Retinal pigment epithelial cell (primary cell): ENCODE measurements at places on chromosomes 4 and X.
A peak's percentile ranks its signal among the peaks of the same experiment; 100 is the strongest.

GRCh38 chrX:102832661-102833060 is 104.4 kb upstream of the RAB40AL start:
- no peak for DNase-seq

- DNase-seq, result no peak
These were observed 120.0 kb upstream of the EGFL6 start for GRCh38 chrX:13449441-13449840.

DNA sequence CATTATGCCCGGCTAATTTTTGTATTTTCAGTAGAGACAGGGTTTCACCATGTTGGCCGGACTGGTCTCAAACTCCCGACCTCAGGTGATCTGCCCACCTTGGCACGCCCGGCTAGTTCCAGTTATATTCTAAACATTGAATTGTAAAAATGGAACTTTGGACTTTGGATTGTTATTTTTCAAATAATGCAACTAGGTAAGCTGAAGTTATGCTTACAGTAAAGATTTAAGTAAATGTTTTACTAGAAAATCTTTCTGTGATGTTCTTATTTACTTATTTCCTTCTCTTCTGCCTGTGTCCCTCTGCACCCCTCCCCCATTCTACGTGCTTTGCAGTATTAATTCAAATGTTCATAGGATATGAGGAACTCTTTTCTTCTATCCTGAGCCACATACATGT is 26.1 kb downstream of the GK start:
- no peak for DNase-seq

- no peak for DNase-seq
These were observed 3.4 kb downstream of the ZNF81 start for GRCh38 chrX:47840111-47840510.

DNA sequence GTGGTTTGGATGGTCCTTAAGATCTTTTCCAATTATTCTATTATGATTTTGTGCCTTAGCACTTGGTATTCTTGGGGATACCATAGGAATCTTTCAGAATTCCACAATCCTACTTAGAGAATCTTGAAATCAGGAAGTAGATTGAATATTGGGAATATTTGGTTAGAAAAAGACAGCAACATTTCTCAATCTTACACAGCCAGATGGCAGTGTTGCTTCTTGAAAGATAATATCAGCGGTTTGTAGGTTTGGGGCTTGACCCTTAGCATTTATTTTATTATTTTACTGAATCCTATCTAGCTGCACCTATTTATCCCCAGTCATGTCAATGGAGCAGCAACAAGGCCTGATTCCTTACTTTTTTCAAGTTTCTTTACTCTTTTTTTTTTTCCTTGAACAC is 28.6 kb downstream of the MAGEB1 start:
- no peak for DNase-seq

- no peak for DNase-seq
These were observed 249.9 kb upstream of the GATB start for GRCh38 chr4:152010710-152011079.

- peak; percentile 65 for DNase-seq
These were observed 7.3 kb downstream of the SOD3 start for GRCh38 chr4:24802648-24803047.

GRCh38 chr4:121863799-121864198 is 6.5 kb downstream of the BBS7 start:
- no peak for DNase-seq

GRCh38 chr4:122755675-122756074 is 23.2 kb downstream of the BBS12 start:
- DNase-seq, result no peak

- no peak for DNase-seq
These were observed 178.5 kb upstream of the CTSO start for GRCh38 chr4:156132196-156132595.

GRCh38 chr4:42122237-42122636 is 30.2 kb downstream of the BEND4 start:
- no peak for DNase-seq

GRCh38 chrX:110442635-110443034 is 84.0 kb downstream of the RTL9 start:
- no peak for DNase-seq

- DNase-seq, result no peak
These were observed 34.7 kb upstream of the PGRMC2 start for GRCh38 chr4:128322311-128322710.

DNA sequence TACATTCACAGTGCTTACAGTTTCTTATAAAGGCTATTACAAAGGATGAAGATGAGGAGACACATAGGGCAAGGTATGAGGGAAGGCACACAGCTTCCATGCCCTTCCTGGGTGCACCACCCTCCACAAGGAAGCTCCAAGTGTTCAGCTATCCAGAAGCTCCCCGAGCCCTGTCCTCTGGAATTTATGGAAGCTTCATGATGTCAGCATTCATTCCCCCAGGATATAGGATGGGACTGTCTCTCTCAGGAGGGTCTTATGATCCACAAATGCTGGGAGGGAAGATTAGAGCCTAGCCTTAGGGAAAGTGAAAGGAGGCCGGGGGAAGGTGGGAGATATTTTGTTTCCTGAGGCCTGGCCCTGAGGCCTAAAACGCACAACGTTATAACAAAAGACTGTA is 236.0 kb downstream of the ANK2 start:
- DNase-seq, result no peak

GRCh38 chr4:119209586-119209985 is 2.9 kb upstream of the USP53 start:
- DNase-seq, result no peak

GRCh38 chr4:141541851-141542250 is 94.5 kb upstream of the IL15 start:
- DNase-seq, result no peak

GRCh38 chrX:133911825-133912495 is 73.4 kb downstream of the GPC3 start:
- no peak for DNase-seq

DNA sequence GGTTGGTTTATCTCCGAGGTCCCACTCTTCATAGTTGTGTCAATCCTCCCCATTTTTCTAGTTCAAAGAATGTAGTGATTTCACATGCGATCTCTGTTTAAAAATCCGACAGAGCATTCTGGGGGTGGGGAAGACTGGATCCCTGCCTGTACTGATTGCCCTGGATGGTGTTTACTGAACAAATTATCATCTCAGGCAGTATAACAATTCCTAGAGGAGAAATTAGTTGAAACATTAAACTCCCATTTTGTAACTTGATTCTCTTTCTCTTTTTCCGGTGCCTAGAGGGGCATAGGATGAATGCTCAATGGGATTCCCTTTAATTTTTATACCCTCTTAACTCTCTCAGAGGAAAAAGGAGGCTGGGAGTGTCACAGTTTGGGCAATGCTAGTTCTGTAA is 10.0 kb upstream of the CWH43 start:
- DNase-seq, result no peak

DNA sequence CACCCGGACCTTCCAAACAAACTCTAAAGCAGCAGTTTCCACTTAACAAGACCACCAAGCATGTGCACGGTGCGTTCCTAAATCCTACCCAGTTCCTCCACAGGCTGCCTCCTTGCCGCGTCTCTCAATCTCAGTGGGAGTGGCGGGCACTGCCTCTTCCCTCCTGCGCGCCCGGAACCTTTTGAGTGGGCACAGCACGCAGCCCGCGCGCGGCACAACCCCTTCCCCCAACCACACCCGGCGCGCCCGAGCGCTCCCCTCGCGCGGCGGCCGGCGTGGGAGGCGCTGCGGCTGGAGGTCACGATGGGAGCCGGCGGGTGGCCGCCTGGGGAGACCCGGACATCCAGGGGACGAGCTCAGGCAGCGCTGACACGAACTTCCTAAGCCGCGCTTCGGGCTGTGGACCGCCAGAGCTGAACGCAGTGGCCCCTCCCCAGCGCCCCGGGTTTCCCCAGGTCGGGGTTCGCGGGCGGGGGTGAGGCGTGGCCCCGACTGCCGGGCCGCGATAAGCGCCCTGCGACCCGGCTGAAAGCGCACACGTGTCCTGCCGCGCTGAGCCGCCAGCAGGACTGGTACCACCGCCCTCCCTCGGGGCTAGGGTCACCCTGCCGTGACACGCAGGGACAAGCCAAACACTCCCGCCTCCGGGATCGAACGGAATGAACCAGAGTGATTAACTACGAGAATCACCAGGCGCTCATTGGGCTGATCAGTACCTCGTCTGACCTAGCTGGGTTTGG is at the start of gene ABCG2:
Gene ABCG2 (minus strand): TSS at position 151 of the 740 bp plus-strand sequence. CDS start 18,644 bp downstream, outside the sequence.
- no peak for DNase-seq

GRCh38 chr4:90486346-90486745 is 359.2 kb downstream of the CCSER1 start:
- DNase-seq, result no peak

GRCh38 chrX:127404161-127404560 is 584.6 kb downstream of the PRR32 start:
- DNase-seq, result no peak

DNA sequence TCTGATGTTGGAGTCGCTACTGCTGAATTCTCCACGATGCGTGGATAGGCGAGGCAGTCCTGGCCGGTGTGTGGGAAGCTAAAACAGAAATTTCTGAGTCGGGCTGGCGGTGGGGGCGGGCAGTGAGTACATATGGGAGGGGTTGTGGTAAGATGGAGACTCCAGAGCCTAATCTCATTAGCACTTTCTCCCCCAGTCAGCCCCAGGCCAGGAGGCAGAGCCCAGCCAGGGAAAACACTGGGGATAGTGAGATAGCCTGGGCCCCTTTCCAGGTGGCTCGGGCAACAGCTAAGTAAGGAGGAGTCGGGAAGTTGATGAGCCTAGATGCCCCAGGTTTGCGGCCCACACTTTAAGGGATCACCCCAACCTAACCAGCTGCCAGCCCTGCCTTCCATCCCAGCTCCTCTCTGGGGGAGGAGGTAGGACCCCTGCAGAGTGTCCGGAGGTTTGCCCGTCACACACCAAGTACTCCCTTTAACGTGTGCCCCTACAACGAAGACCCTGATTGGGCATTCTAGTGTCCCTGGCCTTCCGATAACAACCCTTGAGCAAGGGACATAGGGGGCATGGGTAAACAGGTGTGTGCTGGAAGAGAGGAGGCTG is 2.4 kb upstream of the LOC101059915 start:
- DNase-seq, result no peak

DNA sequence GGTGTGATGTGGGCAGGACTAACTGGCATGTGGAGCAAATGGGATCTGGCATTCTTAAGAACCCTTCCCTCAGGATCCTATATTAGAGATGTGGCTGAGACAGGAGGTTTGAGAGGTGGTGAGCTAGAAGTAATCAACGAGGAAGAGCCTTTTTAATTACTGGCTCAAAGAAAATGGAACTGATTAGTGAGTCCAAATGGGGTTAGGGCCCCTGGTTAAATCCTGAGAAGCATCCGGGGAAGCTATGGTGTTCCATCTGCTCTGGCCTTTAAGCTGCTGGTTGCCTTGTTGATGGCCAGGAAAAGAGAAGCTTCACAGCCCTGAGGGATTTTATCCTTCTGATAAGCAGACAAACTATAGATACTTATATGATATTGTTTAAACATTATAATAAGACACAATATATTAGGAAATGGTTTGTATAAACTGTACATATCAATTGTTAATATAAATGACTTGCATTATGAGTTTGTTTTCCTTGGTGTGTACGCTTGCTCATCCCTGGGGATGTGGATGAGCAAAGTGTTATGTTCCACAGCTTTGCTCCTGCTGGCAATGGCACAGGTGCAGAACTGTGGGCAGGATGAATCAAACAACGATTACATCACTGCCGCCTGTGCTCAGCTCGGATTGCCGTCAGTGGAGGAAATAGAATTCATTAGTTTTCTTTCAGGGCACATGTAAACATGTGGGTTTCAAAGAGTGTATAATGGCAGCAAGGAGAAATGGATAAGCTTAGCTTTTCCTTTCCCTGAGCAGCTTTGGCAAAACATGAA is 328.6 kb upstream of the ARX start:
- DNase-seq, result no peak

- DNase-seq, result no peak
These were observed 309.4 kb downstream of the ANTXR2 start for GRCh38 chr4:79763486-79764075.

- no peak for DNase-seq
These were observed 642.6 kb upstream of the HS3ST1 start for GRCh38 chr4:12071316-12071715.

- no peak for DNase-seq
These were observed 32.9 kb upstream of the GRID2 start for GRCh38 chr4:92270908-92271307.

DNA sequence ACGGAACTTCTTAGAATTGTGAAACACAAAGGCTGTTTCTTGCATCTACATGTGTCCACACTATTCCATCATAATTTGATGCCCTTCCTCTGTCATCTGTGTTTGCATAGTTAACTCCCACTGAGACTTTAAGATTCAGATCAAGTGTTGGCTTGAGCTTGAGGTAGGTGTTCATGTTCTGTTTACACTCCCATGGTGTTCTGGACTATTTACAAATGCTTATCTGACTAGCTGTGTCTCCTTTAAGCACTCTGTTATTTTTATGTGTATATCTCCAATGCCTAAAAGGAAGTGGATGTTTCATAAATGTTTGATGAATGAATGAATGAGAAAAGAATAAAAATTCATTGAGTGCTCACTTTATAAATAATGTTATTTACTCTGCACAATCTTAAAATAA is 622.7 kb downstream of the RAB28 start:
- no peak for DNase-seq

DNA sequence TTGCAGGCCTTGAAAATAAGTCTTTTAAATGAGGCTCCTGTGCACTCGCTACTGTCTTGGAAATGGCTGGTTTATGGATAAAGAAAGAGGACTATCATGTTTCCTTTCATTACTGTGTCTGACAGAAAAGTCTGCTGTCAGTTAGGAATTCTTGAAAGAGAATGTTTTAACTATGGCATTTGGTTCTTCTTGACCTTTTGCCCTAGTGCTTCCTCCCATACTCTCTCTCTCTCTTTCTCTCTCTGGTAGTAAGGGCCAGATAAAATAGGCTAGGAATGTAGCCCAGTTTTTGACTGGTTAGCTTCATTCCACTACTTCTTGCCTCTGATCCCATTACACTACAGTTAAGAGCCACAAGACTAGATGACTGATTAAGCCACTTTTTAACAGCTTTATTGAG is 29.8 kb downstream of the YY2 start:
- no peak for DNase-seq

GRCh38 chr4:183263787-183264386 is 56.2 kb downstream of the CLDN22 start:
- no peak for DNase-seq

- DNase-seq, result peak; percentile 23
These were observed 114.1 kb upstream of the KCNIP4 start for GRCh38 chr4:22062676-22063075.

DNA sequence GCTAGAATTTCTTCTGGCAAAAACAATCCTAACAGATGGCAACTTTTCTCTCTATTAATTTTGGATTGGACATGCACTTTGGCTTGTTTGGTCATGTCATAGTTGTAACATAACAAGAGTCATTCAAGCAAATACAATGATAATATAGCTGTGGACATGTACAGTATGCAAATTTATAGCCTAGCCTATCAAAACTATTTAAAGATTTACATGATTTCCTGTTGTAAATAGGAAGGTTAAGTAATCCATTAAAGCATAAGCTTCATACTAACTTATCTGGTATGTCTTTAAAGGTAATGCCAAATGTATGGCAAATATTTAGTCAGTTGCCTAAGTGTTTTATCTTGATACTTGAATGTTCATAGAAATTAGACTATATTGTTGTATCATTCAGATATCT is 45.3 kb downstream of the RPA4 start:
- DNase-seq, result no peak

GRCh38 chr4:183455431-183456195 is 11.2 kb downstream of the CDKN2AIP start:
- DNase-seq, result no peak
